ENCODE measurements at places on chromosomes 7 and 10.
A peak's percentile ranks its signal among the peaks of the same experiment; 100 is the strongest.

DNA sequence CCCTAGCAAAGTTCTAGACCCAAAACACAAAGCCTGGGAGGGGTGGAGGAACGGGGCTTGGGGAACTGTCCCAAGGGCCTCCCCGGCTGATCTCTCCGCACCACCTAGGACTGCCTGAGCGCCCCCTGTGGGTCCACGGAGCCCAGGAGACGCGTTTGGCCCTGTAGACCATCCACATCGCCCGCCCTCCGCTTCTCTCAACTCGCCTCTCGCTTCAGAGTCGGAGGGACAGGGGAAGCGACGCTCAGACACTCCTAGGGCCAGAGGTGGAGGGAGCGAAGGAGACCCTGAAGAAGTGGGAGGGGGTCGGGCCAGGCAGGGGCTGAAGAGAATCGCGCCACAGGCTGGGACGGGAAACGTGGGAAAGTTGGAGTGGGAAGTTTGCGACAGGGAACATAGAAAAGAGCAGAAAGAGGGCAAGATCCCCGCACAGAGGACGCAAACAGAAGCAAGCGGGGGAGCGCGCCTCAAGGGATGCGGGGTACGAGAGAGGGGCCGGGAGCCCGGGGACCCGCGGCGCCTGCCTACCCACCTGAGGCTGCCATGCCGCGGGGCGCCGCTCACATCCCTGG, 378 bp downstream of the PIK3AP1 start:
- no peak for DNase-seq

DNA sequence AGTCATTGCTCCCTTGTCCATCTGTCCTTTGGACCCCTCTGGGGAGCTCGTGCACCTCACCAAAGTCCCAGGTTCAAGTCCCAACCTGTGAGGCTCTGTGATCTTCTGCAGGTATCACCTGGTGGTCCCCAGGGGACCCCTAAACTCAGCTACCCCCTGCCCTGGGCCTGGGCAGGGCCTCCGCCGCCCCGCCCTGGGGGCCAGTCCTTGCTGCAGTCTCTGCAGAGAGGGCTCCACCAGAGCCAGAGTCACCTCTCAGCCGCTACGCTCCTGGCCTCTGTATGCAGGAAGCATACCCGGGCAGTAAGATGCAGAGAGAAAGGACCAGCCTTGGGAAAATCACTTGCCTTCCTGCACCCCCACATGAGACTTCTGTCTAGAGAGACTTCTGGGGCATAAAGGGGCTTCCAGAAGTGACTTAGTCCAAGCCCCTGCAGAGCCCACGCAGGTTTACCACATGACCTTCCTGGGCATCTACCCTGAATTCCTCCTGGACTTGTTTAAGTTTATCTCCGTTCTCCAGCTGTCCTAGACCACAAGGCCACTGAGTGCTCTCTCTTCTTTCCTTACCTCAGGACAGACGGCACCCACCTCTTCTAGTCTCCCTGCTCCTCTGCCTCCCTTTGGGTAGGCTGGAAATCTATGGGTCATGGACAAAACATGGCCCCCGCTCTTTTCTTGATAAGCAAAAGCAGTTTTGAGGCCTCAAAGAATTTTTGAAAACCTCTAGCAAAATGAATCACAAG, 21.2 kb downstream of the CALML5 start:
- DNase-seq = no peak

DNA sequence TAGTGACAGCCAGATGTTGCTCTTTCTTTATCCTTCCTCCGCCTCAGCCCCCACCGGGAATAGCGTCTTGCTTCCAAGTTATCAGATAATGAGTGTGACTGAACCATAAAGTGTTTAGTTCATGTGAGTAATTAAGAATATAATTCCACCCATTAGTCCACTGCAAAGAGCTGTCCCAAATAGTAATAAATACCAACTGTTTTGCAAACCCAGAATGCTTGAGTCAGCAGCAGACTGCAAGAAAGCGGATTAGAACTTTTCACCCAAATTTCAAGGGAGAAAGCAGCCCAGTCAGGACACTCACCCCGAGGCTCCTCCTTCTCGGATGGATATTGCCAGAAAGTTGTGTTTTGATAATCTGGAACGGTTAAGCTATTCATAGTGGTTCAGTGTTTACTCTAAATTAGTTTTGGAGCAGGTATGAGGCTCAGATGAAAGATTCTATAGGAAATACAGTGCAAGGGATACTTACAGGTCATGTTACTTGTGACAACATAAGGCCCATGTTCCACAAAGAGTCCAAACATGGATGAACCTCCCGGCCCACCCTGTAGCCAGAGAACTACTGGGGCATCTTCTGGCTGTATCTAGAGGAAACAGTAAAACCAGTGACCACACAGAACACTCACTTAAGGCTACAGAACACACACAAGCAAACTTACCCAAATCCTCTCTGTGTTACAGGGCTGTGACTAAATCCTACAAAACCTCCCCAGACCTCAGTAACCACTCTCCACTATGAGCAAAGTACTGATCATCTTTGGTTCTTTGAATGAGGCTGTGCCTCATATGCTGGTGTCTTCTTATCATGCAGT, 50.5 kb downstream of the CPVL start:
- no peak for DNase-seq

GRCh38 chr7:70343519-70343918, 745.2 kb downstream of the AUTS2 start:
- no peak for DNase-seq

GRCh38 chr10:14382022-14382421, 51.3 kb upstream of the FRMD4A start:
- no peak for DNase-seq

- peak; percentile 30 for DNase-seq
These were observed 20.2 kb upstream of the SMC3 start for GRCh38 chr10:110547139-110547761.

GRCh38 chr7:131652194-131652593, 95.8 kb upstream of the PODXL start:
- no peak for DNase-seq

- peak; percentile 2 for DNase-seq
These were observed 150.8 kb downstream of the NSUN6 start for GRCh38 chr10:18500576-18500975.
